ENCODE measurements at places on chromosomes 16 and 17.

DNA sequence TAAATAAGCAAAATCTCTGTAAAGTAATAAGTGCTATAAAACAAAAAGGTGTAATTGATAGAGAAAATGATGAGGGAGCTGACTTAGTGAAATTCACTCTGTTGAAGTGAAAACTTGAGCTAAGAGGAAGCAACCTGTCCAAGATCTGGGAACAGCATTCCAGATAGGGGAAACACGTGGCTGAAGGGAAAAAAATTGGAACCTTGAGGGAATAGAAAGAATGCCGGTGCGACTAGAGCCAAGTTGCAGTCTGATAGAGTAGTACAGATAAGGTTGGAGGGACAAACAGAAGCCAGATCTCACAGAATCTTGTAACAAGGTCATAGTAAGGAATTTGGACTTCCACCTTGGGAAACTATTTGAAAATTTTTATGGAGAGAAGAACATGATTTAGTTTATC lies 623 bp upstream of the DDX52 start:
- no peak for DNase-seq

DNA sequence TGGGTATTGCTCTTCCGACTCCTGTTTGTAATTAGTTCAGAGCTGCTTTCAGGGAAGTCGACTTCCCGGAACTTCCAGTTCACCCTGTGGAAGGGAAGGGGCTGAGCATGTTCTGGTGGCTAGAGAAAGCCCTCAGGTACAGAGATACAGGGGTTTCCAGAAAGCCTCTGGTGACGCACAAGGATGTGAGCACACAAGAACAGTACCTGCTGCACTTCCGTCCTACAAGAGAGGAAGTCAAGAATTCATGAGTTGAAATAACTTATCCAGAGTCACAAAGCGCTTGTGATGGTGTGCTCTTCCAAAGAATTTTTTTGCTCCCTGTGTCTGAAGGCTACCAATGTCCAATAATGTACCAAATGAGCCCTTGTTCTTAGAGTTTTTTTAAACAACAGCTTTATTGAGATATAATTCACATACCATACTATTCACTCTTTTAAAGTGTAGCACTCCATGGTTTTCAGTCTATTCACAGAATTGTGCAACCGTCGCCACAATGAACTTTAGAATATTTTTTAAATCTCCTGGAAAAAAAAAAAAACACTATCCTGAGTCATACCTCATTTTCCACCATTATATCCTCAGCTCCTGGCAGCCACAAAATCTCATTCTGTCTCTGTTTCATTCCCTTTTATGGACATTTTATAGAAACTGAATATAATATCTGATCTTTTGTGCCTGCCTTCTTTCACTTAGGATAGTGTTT lies 327.6 kb downstream of the CDH13 start:
- DNase-seq: no peak

DNA sequence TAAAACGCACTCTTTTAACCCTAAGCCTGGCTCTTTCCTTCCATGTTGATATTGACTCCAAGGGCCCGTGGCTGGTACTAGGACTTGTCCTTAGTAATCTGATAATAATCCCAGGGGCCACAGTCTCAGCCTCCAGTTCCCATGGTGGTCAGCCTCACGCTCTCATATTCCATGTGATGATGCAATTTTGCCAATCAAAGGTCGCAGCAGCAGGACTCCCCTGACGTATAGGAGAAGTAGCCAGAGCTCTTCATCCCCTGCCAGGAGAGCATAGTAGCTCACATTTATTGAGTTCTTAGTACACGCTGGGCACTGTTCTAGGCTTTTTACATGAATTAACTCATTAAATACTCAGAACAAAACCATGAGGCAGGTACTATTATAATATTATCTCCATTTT lies 42.4 kb downstream of the CD300LF start:
- no peak for DNase-seq

DNA sequence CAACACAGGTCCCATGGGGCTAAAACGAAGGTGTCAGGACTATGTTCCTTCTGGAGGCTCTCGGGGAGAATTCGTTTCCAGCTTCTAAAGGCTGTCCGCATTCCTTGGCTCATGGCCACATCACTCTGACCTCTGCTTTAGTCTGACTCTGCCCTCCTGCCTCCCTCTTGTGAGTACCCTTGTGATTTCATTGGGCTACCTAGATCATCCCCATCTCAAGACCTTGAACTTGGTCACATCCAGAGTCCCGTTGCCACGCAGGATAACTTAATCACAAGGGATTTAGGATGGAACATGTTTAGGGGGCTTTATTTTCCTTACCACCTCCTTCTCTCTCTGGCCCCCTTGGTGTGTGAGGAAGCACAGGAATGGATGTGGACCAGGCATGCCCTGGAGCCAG lies 160.9 kb upstream of the PLCG2 start:
- DNase-seq: no peak

DNA sequence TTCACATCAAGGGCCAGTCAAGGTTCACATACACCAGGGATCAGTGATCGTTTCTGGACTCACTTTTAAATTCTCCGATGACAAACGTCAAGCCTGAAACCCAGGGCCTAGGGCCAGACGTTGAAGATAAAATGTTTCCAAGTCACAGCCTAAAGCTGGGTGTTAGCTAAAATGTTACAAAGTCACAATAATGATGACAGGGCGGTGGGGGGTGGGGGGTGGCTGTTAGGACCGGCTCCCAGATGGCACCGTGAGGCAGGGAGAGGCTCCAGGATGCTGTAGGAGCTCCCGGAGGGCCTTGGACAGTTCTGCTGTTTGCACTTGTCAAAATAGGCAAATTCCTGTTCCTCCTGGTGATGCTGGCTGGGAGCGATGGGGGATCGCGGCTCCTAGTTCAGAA lies 16.4 kb upstream of the RPL13 start:
- no peak for DNase-seq

DNA sequence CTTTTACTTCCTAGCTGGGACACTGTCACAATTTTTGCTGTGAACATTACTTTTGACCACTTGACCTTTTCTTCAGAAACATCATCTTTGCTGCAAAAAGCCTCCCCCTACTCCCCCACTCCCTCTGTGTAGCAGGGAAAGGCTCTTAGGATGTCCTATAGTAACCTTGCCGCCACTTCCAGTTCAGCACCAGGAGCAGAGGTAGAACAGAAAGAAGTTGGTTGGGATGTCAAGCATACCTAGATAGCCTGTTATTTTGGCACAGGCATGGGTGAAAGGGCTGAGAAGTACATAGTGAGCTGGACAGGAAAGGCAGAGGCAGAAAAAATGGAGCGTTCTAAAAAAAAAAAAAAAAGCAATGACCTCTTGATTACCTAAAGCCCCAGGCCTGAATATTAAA lies 31.3 kb downstream of the SMIM36 start:
- no peak for DNase-seq

DNA sequence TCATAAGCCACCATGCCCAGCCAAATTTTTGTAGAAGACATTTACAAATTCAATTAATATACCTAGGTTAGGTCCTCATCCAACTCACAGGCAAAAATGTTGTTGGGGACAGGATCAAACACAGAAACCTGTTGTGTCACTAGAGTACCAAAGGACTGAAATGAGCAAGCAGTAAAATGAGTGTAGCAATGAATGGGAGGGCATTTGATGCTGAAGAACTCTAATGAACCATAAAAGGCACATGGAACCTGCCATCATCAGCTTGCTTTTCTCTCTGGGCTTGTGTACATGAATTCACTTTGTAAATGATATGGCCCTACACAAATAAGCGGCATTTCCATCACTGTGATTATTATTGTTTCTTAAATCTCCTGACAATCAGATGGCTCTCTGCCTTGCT lies 17.8 kb downstream of the USP31 start:
- no peak for DNase-seq

DNA sequence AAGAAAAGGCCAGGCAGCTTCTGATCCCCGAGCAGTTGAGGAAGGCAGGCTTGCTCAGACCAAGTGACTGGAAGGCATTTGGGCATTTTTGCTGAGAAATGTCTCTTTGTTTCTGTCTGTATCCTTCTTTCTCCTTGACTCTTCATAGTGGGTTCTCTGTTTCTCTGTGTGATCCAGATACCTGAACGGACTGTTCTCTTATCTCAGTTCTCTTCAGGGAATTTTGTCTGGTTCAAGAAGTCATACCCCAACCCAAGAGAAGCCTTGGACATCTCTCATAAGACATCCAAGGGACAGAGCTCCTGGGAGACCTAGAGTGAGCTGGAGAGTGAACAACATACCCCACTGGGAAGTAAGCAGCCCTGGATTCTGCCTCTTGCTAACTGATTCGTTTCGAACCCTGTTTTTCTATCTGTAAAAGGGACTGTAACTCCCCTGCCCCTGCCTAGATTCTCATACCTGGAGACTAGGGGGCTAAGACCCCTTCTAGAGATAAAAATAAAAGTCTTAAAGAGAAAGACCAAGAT lies 541 bp downstream of the CCL3 start:
- DNase-seq: no peak

GRCh38 chr16:57797526-57798266 lies 4.6 kb downstream of the KIFC3 start:
- no peak for DNase-seq

GRCh38 chr17:7586673-7587419 lies 3.0 kb downstream of the SOX15 start:
- DNase-seq: no peak

- DNase-seq: no peak
Observed at GRCh38 chr17:17752821-17753321, 71.6 kb downstream of the RAI1 start.

DNA sequence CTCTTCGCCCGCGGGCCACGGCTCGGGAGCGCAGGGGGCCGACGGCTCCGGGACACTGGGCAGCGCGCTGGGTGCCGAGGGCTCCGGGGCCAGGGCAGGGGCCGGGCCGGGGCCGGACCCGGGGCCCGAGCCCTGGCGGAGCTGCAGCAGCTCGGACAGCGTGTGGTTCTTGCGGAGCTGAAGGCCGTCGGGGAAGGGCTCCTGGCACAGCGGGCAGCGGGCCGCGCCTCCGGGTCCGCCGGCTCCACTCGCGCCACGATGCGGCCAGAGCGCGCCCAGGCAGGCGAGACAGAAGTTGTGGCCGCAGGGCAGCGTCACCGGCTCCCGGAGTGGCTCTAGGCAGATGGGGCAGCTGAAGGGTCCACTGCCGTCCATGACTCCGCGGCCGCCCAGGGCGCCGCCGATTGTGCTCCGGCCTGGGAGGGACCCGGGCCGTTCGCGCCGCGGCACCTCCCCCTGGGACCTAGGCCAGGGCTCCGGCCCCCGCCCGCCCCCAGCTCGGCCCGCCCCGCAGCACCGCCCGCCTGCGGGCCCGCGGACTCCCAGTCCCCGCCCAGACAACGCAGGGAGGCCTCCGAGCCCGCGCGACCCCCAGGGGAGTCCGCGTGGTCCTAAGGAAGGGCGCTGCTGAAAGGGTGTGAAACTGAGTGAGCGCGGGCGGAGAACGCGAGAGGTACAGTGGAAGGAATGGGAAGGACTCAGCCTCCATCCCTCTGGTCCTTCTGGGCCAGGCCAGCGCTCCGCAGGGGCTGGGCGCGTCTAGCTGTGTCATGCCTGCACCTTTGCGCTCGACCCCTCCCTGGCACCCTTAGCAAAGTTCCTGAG lies at the start of gene TRIM47:
TRIM47 (minus strand) TSS at position 408 of the 825 bp plus-strand sequence; CDS start at position 375, 33 bp downstream.
- DNase-seq: no peak

- no peak for DNase-seq
Observed at GRCh38 chr16:81499576-81500380, 55.2 kb downstream of the CMIP start.

- no peak for DNase-seq
Observed at GRCh38 chr16:66652661-66653360, 43.7 kb downstream of the CMTM4 start.

Data from GM19239 (cell line).